NCI-H526 (cell line): ENCODE measurements at places on chromosomes 3 and 15.

DNA sequence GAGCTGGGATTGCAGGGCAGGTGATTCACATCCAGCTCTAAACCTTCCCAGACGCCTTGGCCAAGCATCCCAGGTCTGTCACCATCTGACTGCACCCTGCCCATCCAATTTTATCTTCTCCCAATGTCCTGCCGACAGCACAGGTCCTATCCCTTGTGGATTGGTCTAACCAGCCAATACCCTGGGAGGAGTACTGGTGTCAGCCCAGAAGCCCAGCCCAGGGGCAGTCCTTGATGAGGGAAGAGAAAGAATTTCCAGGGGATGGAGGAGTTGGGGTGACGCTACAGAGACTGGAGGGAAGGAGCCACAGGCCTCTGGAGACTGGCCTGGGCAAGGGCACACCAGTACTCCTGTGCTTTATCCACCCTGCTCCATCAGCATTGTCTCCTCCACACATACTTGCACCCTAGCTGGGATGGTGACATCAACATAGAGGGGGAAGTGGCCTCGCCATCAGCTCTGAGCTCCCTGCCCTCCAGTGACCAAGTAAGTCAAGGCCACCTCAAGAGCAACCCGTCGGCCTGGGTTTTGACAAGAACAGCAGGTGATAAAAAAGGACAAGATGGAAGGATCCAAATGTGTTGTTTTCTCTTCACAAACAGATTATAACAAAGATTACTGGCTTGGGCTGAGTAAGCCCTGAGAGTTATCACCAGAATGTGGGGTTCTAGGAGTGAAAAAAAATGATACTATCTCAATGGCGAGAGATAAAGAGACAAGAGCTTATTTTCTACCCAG lies 114.6 kb downstream of the AQP9 start:
- DNase-seq = no peak

DNA sequence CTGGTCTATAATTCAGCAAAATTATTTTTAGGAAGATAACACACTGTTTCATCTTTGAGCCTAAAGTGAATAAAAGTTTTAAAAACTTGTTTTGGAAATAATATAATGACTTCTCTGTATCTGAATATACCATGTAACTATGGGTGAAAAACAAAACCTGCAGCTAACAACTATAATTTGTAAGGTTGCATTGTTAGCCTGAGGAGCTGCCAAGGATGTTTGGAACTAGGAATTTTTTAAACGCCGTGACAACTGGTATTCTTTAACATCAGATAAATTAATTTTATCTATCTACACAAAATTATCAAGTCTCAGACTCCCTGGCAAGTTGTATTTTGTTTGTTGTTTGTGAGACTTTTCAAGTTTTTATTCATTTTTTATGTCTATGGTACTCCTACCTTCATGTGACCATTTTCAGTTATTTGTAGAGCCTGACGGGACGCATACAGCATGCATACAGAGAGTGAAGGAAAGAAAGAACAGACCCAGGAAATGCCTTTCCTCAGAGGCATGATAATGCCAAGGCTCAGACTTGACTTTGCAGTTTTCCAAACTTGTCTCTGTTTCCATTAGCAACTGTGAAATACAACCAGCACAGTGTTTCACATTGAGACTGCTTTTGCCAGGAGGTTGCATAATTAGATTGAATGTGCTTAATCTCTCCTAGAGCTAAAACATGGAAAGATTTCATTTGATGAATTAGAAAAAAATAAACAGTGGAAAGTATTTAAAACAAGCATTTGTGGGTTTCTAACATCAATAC lies 60.8 kb upstream of the ARHGEF26 start:
- no peak for DNase-seq

- no peak for DNase-seq
Observed at GRCh38 chr15:71747128-71748083, 62.9 kb upstream of the NR2E3 start.

- no peak for DNase-seq
Observed at GRCh38 chr3:191563722-191564121, 102.8 kb downstream of the PYDC2 start.

- DNase-seq = no peak
Observed at GRCh38 chr15:85651548-85651947, 143.2 kb downstream of the KLHL25 start.

- DNase-seq = no peak
Observed at GRCh38 chr3:4587061-4587837, 94.1 kb downstream of the ITPR1 start.

DNA sequence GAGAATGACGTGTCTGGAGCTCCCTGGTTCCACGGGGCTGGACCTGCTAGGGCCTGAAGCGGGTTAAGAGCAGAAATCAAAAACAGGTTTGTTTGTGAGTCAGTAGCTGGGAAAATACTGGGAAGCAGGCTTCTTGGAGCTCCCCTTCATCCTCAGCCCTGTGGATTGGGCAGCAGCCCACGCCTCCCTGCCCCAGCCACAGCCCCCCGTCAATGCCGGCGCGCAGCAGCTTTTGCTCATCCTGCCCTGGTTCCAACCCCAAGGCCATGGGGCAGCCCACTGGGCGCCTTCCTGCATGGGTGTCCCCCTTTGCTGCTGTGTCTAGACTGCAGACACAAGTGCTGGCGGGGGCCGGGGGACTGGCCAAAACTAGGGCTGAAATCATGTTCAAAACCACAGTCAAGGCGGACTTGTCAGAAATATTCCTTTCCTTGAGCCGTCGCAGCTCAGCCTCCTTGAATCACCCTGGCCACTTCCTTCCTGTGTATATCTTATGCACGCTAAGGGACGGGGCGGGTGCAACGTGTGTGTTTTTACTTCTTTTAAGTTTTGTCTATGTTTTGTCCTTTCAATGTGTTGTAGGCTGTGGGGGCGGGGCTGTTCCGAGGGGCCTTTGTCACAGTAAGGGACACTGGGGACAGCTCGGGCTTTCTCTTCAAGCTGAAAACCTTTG lies 108.1 kb downstream of the KLF13 start:
- DNase-seq = no peak

- DNase-seq = no peak
Observed at GRCh38 chr3:47443611-47443995, 32.1 kb downstream of the SCAP start.

GRCh38 chr3:66014651-66015050 lies 24.1 kb downstream of the MAGI1 start:
- no peak for DNase-seq

- no peak for DNase-seq
Observed at GRCh38 chr3:40867797-40868196, 331.5 kb upstream of the CTNNB1 start.

DNA sequence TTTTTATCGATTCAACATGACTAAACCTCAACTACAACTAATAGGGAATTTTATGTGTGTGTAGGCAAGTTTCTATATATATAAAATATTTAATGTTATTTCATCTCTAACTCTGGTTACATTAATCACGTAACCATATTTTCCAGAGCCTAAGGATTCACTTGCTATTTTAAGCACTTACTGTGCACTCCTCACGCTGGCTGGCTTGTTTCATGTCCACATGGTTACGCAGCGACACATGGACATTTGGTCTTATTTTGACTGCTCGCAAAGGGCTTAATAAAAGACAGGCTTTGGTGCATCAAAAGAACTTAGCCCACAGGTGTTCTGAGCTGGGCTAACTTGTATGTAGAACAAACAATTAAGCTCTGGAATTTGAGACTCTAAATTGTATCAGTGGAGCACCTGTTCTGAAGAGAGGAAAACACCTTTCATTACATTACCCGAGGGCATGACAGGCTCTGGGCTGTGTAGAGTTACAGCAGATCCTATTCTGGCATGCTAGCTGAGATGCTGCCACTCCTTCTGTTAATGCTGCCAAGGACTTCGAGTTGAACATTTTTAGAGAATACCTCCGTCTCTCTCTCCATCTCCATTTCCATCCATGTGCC lies 130.0 kb upstream of the NR2F2 start:
- no peak for DNase-seq

GRCh38 chr3:65436580-65436979 lies 602.1 kb downstream of the MAGI1 start:
- peak; percentile 35 for DNase-seq

- DNase-seq = no peak
Observed at GRCh38 chr3:161265916-161266571, 44.9 kb downstream of the NMD3 start.

GRCh38 chr3:119314821-119315220 lies 20.6 kb downstream of the ARHGAP31 start:
- DNase-seq = no peak

- DNase-seq = peak; percentile 32
Observed at GRCh38 chr3:98628317-98628716, 34.9 kb upstream of the CPOX start.

- DNase-seq = no peak
Observed at GRCh38 chr15:49900006-49900902, 218.8 kb downstream of the ATP8B4 start.

DNA sequence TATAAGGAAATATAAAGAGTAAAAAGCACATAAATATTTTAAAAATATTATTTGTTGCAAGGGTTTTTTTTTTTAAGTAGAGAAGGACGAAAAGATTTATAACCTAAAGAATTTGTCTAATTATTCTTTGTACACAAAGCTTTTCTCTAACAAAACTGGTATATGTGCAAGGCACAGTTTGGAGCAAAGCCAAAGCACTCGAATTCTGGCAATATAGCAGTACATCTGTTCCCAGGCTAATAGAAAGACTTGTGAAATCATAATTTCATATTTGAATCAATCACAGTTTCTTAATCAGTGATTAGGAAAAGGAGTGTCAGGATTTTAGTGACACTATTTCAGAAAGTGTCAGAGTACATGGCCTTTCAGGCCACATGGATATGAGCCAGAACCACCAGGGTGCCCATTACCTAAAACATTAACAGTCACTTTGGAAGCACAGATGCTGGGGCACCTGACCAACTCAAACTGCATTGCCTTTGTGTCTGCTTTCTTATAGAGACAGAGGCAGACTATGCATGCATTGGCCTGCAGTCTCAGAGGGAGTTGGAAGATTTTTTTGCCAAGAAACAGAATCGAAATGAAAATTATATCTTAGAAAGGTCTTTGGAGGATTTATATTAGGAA lies 651.8 kb upstream of the SGO1 start:
- no peak for DNase-seq

DNA sequence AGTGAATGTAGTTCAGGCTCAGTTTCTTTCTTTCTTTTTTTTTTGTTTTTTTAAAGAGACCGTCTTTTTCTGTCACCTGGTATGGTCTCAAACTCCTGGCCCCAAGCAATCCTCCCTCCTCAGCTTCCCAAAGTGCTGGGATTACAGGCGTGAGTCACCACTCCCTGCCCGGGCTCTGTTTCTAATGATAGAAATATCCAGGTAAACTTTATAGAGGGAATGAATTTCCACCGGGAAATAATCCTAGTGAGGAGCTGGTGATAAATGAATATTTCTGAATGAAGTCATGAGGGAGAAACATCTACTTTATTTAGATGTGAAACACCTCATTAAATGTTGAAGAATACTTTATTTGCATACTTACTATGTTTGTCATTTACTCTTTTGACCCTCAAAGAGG lies 7.2 kb downstream of the RNF13 start:
- no peak for DNase-seq

DNA sequence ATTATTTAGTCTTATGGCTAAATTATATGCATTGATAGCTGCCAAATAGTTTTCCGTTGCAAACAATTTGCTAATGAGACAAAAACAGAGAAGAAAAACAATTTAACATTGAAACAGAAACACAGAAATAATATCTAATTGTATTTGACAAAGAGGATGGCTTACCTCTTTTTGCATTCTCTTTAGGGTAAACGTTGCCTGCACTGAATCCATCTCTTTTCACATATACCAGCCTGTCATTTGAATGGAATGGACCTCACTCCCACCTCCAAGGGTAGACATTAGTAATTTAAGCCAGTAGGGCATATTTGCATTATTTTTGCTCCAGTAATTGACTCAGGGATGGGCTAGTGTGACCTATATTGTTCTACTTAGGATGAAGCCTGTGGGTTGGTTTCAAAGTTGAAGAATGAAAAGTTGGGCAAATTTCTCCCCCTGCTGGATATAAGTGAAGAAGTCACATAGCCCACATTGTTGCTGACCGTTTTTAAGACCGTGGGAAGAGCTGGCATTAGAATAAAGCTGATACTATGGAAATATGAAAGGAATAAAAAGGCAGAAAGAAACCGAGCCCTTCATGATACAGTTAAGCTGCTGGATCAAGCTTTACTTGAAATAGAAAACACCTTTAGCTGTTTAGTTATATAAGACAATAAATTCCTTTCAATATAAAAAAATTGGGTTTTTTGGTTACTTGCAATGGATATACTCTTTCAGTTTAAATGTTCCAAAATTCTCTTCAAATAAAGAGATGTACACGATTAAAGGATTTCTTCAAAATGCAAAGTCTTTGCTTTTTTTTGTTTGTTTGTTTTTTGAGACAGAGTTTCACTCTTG lies 26.9 kb downstream of the PIERCE2 start:
- peak; percentile 89 for DNase-seq

DNA sequence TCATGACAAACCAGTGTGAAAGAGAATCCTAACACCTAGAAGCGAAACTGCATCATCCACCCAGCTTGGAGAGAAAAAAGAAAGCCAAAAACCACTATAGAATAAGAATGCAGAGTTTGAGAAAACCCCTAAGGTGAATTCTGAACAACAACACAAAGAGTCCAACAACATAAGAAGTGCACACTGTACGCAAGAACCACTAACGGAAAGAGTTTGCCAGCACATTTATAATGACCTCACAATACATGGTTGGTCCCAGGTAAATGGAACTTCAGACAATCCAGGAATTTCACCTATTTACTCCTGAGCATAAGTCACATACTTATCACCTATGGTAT lies 128.3 kb upstream of the BHLHE40 start:
- DNase-seq = no peak
